ENCODE measurements at places on chromosomes 7 and 10.

DNA sequence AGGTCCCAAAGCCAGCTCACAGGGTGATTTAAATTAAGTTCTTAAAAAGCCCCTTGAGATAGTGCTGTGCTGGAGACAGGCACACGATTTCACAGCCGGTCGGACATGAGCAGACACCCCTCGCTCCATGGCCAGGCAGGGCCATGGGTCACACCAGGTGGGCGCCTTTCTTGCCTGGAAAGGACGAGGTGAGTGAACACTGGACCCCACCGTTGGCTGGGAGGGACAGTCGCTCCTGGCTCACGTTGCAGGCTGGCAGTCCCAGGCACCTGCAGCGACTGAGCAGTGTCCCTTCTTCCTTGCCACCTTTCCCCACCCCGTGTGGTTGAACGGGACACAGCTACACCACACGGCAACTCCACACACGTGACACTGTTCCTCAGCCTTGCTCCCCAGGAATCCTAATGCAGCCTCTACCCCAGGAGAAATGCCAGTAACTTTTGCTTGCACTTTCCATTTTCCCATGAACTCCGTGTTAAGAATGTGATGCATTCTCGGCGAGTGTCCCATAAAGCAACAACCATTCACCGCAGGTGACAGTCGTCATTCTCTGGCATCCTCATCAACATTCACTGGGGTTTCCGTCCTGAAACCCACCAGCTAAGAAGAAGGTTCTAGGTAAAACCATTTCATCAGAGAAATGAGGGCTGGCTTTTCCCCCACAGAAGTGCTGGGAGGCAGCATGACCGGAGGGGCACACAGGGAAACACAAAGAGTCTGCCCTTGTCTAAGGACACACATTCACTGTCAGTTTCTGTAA, 217.4 kb downstream of the ZMYND11 start:
- DNase-seq = no peak

GRCh38 chr10:88783724-88784123, 18.8 kb upstream of the LIPM start:
- no peak for DNase-seq

DNA sequence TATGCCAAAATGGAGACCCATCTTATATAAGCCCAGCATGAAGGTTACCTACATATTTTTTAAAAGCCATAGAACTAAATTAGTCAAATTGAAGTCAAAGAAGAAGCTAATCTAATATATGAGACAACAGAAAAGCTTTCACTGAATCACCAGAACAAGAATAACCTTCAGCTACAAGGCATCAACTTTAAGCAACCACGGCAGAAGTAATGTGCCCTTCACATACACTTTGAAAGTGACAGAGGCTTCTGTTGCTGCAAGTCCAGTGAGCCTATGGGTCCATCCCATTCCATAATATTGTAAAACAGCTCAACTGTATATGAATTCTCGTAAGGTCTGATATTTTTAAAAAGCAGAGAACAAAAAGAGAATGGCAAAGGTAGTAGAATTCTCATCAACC, 36.5 kb downstream of the CTNNA3 start:
- no peak for DNase-seq

GRCh38 chr7:726854-727103, 280 bp downstream of the DNAAF5 start:
- DNase-seq = no peak

DNA sequence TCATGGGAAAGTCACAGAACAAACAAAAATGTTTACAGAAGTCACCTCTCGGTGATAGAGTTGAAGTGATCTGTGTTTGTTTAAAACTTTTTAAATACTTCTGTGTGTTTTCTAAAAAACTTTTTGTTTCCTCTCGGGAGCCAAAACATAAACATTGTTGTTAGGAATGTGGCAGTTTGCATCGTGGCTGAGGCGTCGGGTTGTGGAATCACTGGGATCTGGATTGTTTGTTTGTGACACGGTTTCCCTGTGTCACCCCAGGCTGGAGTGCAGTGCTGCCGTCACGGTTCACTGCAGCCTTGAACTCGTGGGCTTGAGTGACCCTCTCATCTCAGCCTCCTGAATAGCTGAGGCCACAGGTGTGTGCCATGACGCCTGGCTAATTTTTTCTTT, 29.0 kb upstream of the SUN1 start:
- no peak for DNase-seq

DNA sequence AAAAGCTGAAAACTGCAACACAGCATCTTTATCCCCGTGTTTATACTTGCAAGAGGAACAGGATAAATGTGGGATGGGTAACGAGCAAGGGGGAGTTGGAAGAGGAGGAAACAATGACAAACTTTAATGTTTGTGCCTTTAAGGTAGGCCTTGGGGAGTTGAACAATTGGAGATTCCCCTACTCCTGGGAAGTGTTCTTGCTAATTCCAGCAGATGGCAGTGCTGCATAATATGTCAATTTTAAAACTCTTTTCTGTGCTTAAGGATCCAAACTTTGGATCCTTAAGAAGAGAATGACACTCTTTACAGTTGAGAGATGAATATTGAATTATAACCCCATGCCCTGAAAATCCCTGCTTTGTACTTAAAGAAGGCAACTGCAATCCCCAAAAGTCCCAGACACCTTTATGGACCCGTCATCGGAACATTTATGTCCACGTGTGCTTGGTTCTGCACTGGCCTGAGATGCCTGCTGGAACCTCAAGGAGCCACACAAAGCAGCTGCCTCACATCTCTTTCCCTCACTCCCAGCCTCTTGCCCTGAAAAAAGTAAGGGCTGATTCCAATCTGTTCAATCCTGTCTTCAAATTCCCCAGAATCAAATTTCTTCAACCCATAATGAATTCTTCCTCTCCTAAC, 12.0 kb downstream of the IFIT5 start:
- peak; percentile 38 for DNase-seq

- no peak for DNase-seq
Observed at GRCh38 chr7:2231992-2232765, 566 bp downstream of the MAD1L1 start.

DNA sequence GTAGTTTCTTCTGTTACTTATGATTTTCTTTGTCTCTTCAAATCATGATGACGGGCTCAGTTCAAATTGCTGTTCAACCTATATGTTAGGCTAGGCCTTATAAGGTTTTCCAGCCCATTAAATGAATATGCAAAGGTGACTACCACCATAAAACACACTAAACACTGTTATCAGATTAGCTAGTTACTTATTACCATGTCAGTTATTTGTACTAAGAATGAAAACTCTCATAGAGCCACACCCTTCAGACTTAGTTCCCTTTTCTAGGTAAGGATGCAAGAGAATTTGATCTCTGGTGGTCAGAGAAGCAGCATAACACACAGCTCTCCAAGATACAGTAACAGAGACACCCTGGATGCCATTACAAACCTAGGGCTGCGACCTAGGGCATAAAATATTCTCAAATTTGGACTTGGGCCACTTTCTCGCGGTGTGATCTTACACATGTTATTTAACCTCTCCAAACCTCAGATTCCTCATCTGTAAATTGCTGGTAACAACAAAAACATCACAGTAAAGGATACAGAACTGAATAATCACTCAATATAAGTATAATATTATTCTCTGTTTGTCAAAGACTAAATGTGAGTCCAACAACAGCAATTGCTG, 35.6 kb downstream of the ANKMY2 start:
- DNase-seq = no peak

DNA sequence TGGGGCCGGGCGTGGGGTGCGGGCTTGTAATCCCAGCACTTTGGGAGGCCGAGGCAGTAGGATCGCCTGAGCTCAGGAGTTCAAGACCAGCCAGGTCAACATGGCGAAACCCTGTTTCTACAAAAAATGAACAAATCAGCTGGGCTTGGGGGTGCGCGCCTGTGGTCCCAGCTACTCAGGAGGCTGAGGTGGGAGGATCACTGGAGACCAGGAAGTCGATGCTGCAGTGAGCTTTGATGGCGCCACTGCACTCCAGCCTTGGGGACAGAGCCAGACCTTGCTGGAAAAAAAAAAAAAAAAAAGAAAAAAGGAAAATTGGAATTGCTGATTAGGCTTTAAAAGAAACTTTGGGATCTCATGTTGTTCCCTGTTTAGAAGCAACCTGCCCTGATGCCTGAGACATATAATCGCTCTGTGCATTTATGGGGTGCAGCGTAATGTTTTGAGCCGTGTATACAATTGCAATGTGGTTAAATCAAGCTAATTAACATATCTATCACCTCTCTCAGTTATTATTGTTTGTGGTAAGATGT, 851 bp downstream of the AKR1E2 start:
- no peak for DNase-seq

GRCh38 chr7:36188906-36189305, 35.9 kb downstream of the EEPD1 start:
- no peak for DNase-seq

DNA sequence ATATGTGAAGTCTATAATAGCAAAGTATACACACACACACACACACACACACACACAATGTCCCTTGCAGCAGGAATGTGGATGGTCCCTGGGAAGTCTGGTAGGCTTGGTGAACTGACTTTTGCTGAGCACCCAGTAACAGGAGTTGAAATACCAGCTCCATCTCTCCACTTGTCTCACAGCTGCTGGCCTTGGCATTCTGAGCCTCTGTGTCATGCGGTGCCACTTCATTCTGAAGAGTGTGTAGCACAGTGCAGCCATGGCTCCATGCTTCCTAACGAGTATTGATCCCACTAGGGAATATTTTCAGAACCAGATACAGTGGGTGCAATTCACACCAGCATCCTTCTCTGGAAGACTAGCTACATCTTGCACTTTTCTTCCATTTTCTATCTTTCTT, 192.4 kb downstream of the ADARB2 start:
- peak; percentile 36 for DNase-seq

DNA sequence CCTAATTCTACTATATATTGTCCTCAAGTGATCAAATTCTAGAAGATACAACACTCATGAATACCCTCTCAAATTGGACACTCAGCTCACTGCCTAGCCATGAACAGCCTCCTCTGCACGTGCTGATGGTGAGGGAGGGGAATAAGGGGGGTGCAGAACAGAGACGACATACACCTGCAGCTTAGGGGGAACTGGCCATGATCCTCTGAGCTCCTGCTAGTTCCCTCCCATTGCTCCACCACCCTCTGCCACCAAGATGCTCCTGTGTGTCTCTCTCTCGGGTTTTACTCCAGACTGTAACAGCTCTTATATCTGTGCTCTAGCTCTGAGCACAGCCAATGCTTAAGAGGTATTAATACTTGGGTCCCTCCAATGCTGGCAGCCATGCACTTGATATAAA, 70.7 kb downstream of the VOPP1 start:
- DNase-seq = no peak

- DNase-seq = no peak
Observed at GRCh38 chr7:90232430-90232829, 12.5 kb upstream of the CFAP69 start.

GRCh38 chr10:52883996-52884871, 111.7 kb upstream of the MBL2 start:
- peak; percentile 46 for DNase-seq

GRCh38 chr10:102578782-102579181, 65.5 kb upstream of the TRIM8 start:
- no peak for DNase-seq

DNA sequence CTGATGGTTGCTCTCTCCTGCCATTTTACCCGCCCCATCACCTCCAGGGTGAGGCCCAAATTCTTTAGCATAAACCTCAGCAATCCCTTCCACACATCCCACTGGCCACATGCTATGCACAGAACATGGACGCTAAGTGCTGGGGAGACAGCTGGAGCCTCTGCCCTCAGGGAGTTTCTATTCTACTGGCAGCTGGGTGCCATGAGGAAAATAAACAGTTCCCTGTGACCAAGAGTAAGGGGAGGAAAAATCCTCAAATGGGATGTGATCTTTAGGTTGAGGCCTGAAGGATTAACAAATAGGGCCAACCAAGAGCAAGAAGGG, 1.2 kb downstream of the PARP12 start:
- no peak for DNase-seq

DNA sequence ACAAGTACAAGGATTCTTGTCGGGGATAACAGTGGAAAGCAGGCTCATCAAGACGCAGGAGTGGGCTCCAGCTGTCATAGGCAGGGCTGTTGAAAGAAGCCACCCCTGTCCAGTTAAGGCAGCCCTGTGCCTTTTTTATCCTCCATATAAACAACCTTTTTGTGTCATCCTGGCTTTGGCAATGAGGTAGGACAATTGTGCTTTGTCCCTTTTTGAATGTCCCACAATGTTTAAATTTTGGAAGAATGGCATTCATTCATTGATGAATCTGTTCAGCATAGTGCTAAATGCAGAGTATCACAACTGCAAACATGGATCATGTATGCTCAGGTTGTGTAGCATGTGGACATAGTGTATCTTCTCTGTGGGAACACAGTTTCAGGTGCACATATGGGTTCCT, 66.7 kb downstream of the UBE3C start:
- DNase-seq = no peak

- DNase-seq = peak; percentile 61
Observed at GRCh38 chr10:100997360-100998182, 2.0 kb upstream of the LZTS2 start.

DNA sequence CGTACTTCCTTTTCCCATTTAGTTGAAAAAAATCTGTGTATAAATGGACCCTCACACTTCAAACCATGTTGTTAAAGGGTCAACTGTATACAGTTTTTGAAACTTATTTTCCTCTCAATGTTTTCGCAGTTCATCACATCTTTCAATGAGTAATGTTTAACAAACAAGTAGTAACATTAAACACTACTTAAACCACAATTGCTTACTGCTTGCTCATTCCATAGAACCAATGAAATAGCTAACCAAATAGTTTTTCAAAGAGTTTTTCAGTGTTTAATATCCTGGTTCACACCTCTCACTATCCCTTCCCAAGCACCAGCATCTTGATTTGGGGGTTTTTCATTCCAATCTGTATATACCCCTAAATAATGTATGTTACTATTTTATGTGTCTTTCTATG, 9.1 kb downstream of the SEM1 start:
- no peak for DNase-seq

DNA sequence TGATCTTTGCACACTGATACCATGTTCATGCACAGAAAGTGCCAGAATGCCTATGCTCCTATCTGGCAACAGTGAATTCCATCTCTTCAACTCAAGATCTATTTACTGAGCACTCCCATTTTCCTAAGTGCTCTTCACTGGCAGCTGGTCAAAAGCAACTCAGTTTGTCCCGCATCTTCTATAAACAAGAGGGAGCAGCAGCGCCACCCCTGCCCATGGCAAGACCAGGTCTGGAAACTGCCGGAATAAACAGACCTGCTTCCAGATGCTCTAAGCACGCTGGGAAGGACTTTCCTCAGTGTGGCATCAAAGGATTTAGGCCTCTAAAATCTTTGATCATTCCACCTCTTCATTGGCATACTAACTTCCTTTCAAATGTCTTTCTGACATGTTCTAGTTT, 104.4 kb upstream of the MACROH2A2 start:
- no peak for DNase-seq

DNA sequence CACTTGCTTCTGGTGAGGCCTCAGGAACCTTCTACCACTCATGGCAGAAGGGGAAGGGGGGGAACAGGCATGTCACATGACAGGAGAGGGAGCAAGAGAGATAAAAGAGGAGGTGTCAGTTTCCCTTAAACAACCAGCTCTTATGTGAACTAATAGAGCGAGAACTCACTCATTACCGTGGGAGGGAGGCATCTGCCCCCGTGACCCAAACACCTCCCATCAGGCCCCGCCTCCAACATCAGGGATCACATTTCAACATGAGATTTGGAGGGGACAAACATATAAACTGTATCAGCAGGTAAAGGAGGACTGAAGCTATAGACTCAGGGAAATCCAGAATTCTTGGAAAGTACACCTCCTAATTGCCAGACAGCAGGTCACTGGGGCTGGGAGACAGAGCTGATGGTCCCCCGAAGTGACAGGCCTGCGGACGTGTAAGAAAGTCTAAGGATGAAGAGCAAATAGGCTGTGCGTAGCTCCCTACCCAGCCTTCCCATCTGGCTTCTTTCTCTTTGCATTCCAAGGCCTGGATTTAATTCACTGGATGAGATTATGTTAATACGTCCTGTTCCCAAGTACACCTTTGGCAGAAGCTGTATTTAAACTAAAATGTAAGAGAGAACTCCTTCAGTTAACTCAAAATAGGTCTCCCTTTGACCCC, 186.7 kb upstream of the LYZL2 start:
- no peak for DNase-seq
